ENCODE measurements at places on chromosomes 1 and 21.

DNA sequence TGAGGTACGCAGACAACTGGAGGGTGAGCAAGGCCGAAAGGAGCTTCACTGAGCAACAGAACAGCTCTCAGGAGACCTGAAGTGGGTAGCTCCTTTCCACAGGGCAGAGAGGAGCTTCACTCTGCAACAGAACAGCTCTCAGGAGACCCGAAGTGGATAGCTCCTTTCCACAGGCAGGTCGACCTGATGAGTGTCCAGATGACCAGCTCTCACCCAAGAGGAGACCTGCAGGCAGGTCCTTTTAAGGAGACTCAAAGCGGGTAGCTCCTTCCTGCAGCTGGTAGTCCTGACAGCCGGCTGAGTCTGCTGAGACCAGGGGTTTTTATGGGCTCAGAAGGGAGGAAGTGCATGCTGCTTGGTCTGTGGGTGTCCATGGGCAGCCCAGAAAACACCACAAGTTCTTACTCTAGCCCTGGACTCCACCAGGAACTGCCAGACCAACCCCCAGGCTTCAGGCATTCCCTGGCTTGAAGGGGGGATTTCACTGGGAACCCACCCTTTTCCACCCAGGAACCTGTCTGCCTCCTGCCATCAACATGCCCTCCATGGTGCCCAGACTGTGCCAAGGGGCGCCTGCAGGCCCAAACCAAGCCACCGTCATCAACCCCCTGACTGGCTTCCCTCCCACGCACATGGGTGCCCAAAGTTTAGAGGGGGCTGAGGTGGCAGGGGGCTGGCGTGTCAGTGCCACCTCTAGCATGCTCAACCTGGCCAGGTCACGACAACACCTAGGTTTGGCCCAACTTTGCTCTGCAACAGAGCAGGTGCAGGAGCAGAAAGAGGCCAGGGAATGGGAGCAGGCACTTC, 43.6 kb downstream of the ZBTB8OS start:
- DNase-seq, result no peak

- no peak for DNase-seq
These were observed 404.5 kb upstream of the LRRC7 start for GRCh38 chr1:69163241-69163640.

DNA sequence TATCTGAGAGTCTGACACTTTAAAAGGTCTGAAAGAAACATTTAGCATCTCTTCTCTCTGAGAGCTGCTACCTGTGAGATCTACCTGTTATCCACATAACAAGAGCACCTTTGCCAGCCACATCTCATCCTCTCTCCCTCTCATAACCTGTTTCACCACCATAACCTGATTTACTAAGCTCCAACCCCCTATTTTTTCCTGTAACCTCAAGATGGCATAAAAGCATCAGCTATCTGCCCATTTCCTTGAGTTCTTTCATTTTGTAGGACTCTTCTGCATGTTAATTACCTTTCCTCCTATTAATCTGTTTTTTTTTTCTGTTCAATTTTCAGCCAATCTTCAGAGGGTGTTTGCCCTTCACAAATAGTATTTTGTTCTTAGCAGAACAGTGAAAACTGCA, 136.5 kb upstream of the KCNK1 start:
- DNase-seq, result no peak

- no peak for DNase-seq
These were observed 947.5 kb downstream of the BRINP3 start for GRCh38 chr1:189530162-189530561.

DNA sequence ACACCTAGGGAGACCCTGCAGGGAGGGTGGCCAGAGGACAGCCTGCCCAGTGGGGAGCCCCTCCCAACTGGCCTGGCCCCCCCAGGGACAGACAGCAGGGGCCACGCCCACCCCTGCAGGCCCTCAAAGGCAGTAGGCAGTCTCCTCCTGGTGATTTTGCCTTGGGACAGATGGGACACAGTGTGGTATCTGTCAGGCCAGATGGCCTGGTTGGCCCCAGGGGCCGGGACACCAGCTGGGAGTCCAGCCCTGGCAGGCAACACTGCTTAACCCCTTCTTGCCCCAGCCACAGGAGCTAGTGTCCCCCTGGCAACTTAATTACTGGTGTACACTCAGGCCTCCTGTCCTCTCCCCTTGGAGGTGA, 17.8 kb downstream of the IFFO2 start:
- DNase-seq, result no peak

DNA sequence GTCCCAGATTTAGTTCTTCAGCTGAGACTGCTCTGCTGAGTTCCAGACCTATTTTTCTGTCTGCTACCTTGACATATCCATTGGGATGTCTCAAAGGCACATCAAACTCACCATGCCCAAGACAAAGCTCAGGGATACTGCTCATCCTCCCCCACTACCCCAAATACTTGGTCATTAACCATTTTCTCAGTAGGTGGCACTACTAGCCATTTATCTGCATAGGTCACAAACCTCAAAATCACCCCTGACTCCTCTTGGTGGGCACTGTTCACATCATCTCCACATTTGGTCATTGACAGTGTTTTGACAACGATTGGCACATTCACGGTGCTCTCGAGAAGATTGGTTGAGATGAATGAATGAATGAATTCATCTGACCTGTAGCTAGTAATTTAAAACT, 32.1 kb downstream of the CACNA1S start:
- DNase-seq, result no peak

- DNase-seq, result no peak
These were observed 8.7 kb downstream of the ZC3H12A start for GRCh38 chr1:37482796-37483744.

DNA sequence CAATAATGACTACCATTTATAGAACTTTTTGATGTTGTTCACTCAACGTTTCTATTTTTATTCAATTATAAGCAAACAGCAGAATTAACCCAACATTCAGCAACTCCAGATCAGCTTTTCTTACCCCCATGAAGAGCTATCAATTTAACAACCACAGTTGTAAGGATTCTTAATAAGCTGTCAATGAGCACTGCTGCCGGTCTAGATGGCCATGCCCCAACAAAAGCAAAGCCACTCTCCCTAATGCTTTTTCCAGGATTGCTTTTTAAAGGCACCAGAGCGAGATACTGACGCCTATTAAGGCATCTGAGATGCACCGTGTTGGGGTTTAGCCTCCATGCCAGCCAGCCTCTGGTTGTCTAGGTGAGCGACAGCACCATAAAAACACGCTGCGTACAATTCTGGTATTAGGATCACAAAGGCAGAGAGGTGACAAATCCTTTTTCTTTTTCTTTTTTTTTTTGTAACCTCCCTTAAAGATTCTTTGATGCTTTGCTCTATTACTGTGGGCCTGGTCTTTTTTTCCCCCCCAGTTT, 39.5 kb downstream of the PTPRC start:
- no peak for DNase-seq

DNA sequence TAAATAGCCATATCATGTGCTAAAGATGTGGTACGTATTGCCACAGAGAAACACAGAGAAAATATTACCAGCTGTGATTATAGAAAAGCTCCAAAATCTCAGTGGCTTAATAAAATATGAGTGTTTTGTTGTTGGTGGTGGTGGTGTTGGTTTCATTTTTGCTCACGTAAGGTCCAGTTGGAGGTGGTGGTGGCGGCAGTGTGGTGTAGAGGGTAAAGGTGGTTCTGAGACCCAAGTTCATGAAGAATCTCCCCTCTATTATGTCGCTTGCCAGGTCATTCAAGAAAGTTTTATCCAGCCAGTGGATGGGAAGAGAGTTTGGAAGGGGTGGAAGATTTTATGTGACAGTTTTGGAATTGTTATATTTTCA, 217.6 kb upstream of the SAMSN1 start:
- no peak for DNase-seq

DNA sequence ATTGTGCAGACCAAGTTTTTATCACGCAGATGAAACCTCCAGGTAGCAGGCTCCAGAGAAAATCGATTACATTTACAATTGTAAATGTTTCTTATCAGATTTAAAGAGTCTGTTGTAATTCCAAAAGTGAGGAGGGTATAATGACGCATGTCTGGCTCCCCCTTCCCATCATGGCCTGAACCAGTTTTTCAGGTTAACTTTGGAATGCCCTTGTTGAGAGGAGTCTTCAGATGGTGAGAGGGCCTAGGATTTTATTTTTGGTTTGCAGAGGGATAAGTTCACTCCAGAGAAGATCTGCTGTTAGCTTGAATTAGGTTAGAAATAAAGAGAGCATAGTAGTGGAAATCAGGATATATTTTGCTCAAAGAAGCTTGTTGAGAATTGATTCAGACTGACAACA, 1028.3 kb upstream of the B3GALT2 start:
- DNase-seq, result no peak

DNA sequence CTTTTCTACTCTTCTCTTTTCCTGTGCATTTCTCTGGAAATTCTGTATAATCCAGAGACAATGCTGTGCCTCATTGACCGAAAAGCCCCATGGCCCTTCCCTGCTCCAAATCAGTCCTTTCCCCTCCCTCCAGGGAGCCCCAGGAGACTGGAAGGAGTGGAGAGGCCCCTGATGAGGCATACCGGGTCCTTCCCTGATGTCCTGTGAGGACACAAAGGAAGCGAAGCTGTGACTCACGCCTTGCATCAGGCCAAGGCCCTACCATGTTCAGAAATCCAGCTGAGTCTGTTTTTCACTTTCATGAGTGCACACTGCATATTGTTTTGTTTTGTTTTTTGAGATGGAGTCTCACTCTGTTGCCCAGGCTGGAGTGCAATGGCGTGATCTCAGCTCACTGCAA, 38.7 kb upstream of the BECN2 start:
- DNase-seq, result no peak

- no peak for DNase-seq
These were observed 125.4 kb upstream of the GPR52 start for GRCh38 chr1:174322202-174322862.

DNA sequence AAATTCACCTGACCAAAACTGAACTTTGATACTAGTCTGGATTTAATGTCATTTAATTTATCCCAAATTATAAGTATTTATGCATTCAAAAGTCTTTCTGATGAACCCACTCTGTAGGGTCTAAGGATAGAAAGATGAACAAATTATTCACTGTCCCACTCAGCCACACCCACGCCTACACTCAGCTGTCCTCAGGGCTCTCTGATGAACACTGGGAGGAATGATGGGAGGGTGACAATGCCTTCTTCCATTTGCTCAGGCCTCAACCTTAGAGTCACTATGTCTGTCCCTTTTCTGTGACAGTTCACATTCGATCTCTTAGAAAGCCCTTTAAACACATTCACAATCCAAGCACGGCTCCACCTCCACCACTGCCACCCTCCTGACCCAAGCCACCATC, 41.8 kb downstream of the KCNJ6 start:
- no peak for DNase-seq

DNA sequence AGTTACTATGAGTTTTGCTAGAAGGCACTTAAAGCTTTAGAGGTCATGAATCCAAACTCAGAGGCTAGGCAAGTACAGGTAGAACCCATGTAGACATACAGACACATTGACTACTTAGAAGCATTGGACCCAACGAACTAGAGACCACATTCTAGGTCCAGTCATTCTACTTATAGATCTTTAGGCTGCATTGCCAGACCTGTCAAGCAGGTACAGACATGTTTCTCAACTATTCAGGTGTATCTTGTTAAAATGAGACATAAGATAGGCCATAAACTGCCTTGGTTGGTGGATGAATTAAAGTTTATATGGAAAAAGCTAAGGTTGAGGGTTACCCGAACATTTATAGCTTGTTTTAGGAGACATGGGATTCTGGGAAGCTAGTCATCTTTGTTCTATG, 6.5 kb downstream of the ZP4 start:
- no peak for DNase-seq

GRCh38 chr1:4488018-4488417, 166.4 kb upstream of the AJAP1 start:
- DNase-seq, result no peak

DNA sequence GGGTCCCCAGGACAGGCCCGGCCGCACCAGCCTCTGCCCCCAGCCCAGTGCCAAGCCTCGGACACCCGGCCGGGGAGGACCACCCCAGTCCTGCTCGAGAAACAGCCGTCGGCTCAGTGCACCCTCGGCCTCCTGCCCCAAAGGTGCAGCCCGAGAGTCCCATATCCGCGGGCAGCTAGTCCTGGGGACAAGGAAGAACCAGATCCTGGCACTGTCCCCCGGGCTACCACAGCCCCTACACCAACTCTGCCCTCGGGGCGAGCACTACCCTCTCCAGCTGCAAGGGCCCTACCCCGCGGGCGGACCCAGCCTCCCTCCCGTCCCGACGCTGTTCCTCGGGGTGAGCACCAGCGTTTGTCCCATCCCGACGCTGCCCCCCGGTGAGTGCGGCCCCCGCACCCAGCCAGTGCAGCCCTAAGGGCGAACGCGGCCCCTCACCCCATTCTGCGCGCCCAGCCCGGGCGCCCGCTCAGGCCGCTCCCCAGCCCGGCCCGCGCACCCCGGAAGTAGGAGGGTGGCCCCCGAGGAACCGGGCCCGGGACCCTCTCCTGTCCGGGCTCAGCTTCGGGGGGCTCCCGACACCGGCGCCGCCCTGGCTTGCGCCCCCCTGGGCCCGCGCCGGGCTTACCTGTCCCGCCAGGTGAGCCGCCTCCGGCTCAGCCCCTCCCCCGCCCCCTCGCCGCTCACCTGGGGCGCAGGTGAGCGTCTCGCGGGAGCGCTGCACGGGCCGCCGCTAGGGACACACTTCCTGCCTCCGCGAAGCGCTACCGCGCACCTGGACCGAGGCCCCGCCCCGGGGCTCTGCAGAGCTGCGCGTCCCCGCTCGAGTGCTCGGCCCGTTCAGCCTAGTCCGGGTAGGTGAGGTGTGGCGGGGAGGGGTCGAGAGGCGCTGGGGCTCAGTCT, at the start of gene KDF1:
KDF1 (minus strand) TSS at position 747 of the 903 bp plus-strand sequence. CDS start 8,088 bp downstream, outside the sequence.
- peak; percentile 9 for DNase-seq

DNA sequence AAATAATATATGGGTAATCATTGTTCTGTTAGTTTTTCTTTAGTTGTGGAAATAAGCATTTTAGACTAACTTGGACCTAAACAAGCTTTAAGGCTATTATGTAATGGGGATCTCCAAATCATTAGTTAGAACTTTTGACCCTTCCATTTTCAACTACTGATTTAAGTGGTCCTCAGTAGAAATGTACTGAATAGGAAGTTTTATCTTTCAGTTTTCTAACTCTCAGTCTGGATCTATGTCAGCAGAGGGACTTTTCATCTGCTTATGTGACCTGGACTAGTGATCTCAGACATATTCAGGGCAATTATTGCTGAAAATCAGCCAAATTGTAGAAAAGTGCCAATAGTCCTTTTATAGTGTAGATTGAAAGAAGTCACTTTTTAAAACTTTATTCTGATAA, 56.0 kb downstream of the SASS6 start:
- no peak for DNase-seq

DNA sequence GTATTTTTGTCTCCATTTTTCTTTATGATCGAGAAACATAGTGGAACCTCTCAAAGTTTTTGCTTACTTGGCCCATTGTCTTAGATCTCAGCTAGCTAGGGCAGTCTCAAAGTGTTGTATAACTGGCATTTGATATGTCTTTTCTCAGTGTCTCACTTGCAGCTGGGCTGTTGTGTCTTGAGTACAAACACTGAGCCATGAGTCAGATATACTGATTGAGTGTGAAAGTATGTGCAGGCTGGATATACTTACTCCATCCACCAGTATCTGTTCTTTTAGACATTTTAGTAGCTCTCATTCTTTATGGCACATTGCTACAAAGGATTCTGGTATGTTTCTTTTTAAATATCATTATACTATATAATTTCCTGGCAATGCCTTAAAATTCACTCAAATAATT, 14.3 kb upstream of the GPR52 start:
- DNase-seq, result no peak

- DNase-seq, result no peak
These were observed at the start of gene PRELP for GRCh38 chr1:203475012-203475981. Gene PRELP (plus strand): TSS chr1:203475806. CDS start chr1:203483185, 7,379 bp downstream.

- DNase-seq, result no peak
These were observed 77.3 kb upstream of the BCAR3 start for GRCh38 chr1:93758842-93759515.

Data from activated CD4-positive, alpha-beta T cell treated with anti-CD3 and anti-CD28 coated beads for 24 hours (primary cell).